ENCODE measurements at places on chromosomes 16 and 17.

DNA sequence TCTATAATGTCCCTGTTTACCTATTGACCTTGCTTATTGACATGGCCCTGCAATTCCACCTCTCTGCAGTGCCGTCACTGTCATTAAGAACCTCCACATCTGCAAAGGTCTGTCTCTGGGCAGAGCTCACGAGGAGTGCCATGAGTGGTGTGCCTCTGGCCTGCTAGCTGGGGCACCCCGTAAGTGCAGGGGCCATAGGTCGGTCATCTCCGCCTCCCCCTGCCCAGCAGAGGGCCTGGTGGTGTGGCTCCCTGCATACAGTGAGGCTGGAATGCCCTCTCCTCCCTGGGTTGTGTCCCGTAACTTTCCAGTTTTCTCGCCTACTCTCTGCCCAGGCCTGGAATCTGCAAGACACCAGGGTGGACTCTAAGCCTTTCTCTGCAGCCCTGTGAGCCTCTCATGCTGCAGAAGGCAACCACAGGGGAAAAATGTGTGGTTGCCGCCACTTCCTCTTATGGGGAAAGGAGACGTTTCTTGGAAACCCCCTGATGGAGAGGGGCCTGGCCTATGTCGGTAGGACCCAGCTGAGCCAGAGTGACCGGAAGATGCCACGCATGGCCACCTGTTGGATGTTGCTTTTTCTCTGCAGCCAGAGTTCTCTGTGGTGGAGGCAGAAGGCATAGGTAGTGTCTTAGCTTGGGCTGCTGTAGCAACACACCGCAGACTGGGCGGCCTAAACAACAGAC is 2.7 kb upstream of the SNX20 start:
- no peak for DNase-seq

- peak; percentile 58 for DNase-seq
These were observed 14.9 kb upstream of the CBFB start for GRCh38 chr16:67013823-67014633.

DNA sequence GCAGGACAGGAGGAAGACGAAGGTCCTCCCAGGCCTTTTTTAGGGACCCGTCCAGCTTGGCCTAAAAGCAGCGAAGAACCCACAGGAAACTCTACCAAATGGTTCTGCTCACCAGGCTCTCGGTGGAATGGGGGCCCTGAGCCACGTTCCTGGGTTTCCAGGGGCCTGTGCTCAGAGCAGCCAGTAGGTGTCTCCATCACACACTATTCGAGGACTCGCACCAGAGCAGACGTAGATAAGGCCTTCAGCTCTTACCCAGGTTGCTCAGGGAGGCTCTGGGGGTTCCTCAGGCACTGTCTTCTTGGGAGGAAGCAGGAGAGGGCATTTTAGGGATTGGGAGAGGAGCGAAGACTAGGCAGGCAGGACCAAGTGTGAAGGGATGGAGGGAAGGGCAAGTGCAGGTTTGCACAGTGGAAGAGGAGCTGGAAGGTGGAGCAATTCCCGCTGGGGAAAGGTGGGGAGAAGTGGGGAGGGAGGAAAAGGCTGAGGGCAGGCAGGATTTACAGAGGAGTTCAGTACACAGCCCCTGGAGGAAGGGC is 157.1 kb downstream of the RGS9 start:
- DNase-seq: peak; percentile 53

GRCh38 chr17:16108386-16108785 is 106.9 kb downstream of the NCOR1 start:
- DNase-seq: no peak

DNA sequence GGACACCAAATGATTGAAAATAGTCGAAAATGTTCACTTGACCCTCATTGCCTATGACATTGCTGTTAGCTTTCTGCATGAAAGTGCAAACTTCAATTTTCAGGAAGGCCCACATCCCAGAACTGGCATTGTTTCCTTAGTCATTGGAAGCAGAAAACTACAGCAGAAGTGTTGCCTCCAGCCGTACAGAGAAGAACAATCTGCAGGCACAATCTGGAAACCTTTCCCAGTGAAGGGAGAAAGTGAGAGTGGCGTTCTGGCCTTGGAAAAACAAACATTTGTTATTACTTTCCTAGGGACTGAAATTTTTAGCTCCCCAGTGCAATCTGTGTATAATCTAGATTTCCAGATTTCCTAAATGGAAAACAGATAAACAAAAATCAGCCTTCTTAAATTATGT is 529.5 kb upstream of the RBFOX1 start:
- no peak for DNase-seq

- DNase-seq: no peak
These were observed 61.0 kb downstream of the CFDP1 start for GRCh38 chr16:75372236-75372856.

- DNase-seq: no peak
These were observed 51.2 kb downstream of the SOX9 start for GRCh38 chr17:72171703-72172667.

- DNase-seq: peak; percentile 84
These were observed 12.2 kb downstream of the CES2 start for GRCh38 chr16:66947302-66948065.

GRCh38 chr16:2687531-2688308 is 5.4 kb downstream of the KCTD5 start:
- DNase-seq: no peak

DNA sequence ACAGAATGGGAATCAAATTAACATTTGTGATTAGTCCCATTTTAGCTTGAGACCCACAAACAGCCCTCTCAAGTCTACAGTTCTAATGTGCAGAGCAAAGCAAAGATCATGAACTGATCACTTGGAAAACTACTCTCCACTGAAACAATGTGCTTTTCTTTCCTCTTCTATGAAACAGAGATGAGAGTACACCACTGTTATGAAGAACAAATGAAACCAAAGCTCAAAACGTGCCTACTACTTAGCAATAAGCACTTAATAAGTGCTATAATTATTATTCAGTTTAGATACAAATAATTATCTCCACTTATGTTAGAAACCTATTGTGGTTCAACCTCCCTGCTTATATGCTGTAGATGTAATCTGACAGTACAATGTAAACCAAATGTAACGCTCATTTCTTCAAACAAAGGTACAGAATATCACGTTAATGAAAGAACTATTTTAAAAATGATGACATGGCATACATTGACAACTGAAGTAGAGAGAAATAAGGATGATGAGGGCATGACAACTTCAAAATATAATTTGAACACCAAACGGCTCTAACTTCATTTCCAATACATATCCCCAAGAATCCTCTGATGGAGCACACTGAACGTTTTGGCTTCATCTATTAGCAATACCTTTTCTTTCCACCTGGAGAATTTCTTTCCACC is 2.0 kb downstream of the VPS35 start:
- no peak for DNase-seq

GRCh38 chr16:57701759-57702371 is 7.3 kb downstream of the DRC7 start:
- no peak for DNase-seq

- DNase-seq: no peak
These were observed 7.1 kb downstream of the IGSF6 start for GRCh38 chr16:21645261-21645721.

- no peak for DNase-seq
These were observed 4.3 kb upstream of the NLRP1 start for GRCh38 chr17:5588584-5588983.

GRCh38 chr16:51137097-51137496 is 14.0 kb downstream of the SALL1 start:
- no peak for DNase-seq

DNA sequence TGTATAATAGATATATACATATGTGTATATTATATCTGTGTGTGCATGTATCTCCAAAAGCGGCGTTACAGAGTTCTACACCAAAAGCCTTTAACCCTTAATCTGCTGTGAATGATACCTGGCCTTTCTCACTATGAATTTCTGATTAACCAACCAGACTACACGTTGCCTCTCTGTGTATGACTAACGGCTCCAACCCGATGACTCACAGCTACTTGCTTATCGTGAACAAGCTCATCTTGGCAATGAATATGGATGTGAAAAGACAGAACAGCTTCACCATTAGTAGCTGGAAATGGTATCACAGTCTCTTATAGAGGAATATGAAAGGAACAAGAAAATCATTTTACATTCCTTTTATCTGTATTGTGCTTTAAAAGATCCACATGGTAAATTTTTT is 23.8 kb upstream of the ARHGAP44 start:
- DNase-seq: no peak

GRCh38 chr16:6281274-6281673 is 1051.4 kb upstream of the RBFOX1 start:
- DNase-seq: no peak

- DNase-seq: peak; percentile 52
These were observed 22.8 kb downstream of the GPRC5B start for GRCh38 chr16:19861811-19862327.

DNA sequence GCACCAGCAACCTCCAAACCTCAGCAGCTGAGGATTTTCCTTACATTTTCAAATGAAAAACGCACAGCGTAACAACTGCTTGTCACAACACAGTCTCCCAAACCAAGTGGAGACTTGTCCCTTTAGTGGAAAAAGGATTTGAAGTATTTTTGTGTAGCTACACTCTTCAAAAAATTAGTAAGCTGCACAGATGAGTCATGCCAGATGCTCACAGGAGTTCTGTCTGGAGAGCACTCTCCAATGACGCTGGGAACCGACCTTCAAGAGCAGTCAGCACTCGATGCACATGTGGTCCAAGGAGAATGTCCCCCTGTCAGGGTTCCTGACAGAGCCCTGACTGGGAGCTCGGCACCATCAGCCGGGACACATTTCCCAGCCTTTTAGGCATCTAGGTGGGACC is 39.8 kb downstream of the MAP1LC3B start:
- DNase-seq: no peak

DNA sequence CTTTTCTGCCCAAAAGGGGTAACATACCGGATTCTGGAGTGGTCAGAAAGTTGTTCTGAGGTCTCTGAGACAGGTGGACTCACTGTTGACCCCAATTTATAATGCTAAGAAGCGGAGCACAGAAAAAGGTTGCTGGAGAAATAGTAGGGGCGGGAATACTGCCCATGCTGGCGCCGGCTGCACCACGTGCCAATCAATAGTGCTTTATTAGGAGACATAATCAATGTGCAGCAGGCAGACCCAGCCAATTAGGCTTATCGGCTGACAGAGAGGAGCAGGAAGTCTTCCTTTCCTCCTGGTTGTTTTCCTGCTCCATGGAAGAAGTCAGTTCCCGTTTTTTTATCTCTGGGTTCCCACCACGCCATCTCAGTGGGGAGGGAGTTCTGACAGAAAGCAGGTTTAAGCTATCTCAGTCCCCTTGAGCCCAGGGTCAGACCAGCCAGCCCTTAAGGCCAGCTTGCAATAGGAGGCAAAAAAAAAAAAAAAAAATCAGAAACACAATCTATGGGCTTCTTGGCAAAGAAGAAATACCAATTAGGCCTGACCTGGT is 68.2 kb upstream of the IRX6 start:
- no peak for DNase-seq

- DNase-seq: peak; percentile 50
These were observed 9.1 kb upstream of the COL1A1 start for GRCh38 chr17:50210240-50211225.
